ENCODE measurements at places on chromosomes 4 and X.

DNA sequence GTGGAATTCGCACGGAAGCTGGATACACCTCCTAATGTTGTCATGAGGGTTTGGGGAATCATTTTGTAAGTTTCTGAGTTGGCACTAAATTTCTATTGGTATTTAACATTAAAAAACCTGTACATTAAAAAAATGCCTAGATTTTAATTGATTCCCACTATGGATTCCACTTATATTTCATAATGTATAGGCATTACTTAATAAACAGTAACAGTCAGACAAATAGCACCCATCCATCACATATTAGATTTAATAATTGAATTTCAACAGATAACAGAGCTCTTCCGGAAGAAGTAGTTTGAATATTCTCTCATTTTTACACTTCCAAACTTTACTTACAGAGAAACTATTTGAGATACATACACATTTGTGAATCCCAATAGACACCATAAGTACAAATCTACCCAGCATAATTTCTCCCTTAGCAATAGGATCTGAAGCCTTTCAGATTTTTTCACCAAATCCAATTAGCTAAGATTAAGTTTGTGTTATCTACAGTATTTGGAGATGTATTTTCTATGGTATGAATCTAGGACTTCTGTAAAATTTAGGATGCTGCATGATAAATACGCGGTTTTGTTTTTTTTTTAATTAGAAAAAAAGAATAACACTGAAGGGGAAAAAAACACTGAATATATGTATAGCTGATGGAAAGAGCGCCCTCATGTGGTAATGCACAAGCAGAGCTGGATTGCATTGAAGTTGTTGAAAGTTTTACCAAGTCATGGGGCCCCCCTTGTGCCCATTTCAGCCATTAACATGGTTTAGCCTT is 12.2 kb upstream of the ODAM start:
- peak; percentile 80 for DNase-seq

DNA sequence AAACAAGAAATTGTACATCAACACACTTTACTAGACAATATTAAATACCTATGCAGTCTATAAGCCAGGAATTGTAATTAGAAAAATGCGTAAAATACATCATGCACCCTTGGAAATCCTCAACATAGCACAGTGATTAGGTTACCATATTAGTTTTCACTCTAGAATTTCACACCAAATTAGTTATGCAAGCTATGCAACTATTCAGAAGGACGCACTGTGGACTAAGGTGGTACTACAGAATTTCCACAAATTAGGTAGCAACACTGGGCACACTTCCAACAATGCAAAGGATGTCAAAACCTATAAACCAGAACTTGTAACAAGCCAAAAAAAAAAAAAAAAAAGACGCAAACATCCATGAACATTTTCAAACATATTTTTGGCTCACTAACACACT is 71.1 kb upstream of the ZCCHC13 start:
- peak; percentile 51 for DNase-seq

DNA sequence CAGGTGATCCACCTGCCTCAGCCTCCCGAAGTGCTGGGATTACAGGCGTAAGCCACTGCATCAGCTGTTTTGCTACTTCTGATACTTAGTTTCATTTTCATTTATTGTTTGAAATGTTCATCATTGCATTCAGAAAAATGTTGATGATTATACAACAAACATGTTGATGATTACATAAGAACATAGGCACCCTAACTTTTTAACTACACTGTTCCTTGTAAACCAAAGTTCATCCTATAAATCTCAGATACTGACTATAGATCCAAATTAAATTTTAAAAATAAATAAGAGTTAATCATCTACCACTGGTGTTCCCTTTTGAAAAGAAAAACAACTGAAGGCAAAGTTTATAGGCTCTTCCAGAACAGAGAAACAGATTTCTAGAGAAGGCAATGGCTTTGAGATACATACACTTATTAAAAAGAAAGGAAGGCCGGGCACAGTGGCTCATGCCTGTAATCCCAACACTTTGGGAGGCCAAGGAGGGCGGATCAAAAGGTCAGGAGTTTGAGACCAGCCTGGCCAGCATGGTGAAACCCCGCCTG is 23.4 kb downstream of the TRIM75 start:
- DNase-seq = no peak

DNA sequence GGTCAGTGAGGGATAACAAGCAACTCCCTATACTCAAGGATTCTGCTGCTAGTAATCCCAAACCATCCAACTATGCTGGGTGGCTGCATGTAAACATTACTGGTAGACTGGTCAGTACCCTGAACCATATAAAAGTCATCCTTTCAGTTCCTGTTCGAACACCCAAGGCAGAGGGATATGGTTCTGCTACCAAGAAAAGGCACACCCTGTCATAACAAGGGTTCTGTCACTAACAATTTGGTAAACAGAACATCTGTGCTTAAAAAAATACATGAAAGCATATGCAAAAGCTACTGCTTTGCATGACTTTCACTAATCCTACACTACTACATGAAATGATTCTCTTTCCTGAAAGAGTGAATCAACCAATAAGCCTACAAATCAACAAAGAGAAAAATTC is 76.8 kb upstream of the MCF2 start:
- no peak for DNase-seq

DNA sequence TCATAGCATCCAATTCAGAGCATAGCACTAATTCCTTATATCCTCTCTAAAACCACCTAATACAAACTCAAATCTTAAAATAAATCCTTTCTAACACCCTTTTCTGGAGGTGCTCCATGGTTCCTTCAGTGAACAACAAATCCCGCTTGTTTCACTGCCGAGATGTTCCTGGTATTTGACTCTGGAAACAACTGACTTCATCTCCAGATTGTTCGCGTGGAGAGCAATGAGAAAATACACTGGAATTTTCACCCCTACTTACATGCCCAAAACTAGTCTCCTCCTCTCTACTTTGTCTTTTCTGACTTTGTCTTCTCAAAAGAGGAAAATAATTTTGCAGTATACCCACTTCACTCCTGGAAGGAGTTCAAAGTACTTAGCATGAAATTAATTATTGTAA is 129.0 kb downstream of the PLS3 start:
- no peak for DNase-seq

- peak; percentile 51 for DNase-seq
These were observed at the start of gene SH3TC1 for GRCh38 chr4:8198906-8199593. SH3TC1 (plus strand) TSS chr4:8199290; CDS start chr4:8205195, 5,905 bp downstream.

DNA sequence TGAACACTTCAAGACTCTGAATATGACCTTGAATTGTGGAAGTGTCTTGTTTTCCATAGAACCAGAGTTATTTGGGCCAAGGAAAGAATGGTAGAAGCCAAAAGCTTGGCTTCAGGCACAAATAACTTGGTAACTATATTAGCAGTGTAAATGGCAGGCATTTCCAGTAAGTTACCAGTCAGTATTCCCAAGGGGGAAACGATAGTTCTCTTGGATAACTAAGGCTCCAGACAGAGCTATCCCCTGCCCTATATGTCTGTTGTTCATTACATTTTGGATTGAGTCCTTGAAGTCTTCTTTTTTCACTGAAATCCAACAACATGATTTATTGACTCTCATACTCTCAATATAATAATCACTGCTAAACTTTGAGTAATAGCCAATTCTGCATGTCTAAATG is 364.1 kb downstream of the MAGEB5 start:
- no peak for DNase-seq

- no peak for DNase-seq
These were observed 1.9 kb downstream of the GRK4 start for GRCh38 chr4:2965262-2965661.

DNA sequence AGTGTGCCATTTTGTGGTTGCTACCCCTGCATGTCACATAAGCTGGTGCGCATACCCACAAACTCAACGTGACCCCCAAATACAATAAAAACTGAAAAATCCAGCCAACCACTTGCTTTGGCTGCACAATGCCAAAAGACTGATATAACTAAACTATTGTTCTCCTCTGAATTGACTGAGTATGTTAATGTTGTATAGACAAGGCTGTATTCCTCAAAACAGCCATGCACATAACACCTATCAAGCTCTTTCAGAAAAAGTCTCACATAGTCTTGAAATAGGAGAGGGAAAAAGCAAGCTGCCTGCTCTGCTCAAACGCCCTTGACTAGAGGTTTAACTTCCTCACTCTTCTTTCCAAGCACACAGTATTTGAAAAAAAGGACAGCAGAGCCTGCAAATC is 126.4 kb upstream of the NOCT start:
- no peak for DNase-seq

DNA sequence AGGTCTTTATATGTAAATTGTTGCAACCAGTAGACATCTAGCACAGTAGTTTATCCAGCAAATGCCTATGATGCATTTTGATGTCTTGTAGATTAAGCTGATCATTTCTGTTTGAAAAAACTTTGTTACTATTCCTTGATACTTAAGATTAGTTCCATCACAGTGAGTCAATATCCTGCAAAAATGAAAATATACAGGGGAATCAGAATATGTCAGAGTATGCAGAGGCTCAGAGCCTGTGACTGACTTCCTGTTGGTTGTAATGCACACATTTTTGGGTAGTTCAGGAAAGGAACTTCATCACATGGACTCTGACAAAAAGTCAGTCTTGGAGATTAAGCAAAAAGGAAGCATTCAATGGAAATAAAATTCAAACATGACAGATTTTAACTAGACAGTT is 815.5 kb downstream of the FAT4 start:
- no peak for DNase-seq

DNA sequence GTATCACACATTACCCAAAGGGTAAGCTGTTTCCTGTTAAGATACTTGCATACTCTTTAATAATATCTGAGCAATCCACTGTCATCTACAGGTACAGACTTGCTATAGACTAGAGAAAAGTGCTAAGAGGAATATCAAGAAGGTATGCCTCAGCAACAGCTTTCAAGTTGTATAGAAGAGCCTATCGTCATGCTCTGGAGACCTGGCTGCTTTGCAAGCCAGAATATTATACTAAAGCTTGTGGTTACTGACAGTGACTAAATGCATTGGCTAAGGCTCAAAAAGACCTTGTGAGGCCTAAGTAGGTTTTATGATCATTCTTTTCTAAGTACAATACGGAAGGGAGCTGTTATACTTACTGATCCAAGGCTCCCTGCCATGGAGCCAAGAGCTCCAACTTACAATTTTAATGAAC is 11.3 kb downstream of the LAMP2 start:
- DNase-seq = peak; percentile 81

DNA sequence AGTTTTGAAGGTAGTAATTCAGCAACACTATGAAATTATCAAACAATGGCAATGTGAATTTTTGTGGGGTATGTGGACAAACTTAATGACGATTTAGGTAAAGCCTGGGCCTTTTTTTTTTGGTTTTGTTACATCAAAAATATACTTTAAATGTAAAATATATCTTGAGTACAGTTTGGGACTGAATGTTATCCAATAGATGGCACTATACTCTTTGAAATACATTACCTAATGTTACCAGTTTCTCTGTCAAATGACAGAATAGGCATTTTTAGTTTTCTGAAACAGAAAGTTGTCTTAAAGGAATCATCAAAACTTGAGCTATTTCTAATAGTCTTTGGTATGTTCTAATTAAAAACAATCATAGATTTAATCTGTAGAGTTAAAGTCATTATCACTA is 1651.9 kb downstream of the C4orf33 start:
- DNase-seq = peak; percentile 0

- DNase-seq = no peak
These were observed 295.9 kb upstream of the NRK start for GRCh38 chrX:105526431-105526830.

DNA sequence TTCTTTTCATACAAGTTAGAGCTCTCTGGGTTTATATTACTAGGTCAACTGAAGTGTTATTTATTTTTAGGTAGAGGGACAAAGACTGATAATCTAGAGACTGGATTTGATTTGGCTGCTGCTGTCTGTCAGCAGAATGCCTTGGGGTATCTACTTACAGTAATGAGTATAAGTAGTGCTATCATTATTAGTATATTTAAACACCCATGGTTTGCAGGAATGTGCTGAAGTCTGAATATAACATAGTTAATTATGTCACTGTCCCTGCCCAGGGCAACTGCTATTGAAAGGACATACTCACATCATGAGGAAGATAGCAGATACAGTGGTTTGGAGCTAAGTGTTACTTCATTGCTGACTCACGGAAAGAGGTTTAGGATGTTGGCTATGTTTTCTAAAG is 76.2 kb downstream of the PRRG1 start:
- peak; percentile 9 for DNase-seq

DNA sequence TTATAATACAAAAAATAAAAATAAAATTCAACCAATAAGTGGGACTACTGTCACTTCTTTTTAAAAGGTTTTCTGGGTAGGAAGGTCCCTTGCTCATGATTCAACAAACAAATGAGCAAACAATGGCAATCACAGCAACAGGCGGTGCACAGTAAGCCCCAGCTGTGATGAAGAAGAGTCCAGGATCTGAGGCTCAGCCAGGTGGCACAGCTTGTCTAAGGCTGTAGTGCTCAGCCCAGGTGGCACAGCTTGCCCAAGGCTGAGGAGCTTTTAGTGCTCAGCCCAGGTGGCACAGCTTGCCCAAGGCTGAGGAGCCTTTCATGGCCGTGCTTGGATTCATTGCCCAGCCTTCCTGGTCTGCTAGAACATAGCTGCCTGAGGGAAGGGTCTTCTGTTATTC is 75.0 kb downstream of the ZFYVE28 start:
- DNase-seq = no peak

DNA sequence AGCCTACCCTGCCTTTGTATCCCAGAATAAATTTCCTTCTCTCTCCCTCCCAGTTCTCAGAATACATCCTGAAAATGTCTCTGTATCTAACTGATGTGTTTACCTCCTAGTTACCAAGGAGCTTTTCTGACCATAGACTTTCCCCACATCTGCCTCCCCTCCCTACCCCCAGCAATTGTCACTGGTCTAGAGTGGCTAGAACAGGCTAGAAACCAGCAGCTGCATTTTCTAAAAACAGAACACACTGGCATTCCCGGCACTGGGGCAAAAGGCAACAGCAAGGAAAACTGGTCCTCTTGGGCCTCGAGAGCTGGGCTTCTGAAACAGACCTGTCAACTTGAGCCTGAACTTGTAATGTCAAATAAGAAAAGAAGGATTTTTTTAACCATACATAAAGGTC is 16.4 kb downstream of the TASL start:
- DNase-seq = peak; percentile 50

DNA sequence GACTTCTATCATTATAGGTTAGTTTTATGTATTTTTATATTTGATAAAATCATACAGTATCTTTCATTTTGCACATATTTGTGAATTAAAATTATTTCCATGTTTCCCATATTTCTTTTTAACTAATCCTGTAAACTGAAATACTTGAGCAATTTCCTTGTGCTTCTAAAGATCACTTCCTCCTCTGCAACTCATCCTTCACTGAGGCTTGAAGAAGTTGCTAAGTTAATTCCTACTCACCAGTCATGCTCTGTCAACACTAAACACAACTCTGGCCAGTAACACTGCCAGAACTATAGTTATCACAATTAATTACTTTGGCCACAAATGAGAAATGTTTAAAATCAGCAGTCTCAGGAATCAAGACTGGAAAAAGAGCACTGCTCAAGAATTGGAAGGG is 6.7 kb downstream of the SPATA4 start:
- no peak for DNase-seq

- DNase-seq = no peak
These were observed 25.2 kb upstream of the SMIM10L2A start for GRCh38 chrX:135396566-135396965.

DNA sequence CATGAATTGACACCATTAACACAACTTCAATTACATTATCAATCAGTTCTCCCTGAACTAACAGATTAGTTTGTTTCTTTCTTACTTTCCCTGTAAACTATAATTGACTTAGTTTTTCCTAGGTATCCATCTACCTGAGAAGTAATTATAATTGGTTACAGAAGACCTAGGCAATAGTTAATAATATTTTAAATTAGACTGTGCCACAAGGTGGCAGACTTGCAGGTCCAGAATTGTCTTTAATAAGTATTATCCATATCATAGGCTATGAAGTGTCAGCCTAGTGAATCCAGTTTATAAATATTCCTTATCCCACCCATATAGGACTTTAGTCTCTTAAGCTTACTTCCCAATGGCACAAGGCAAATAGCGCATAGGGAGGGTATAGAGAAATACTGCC is 48.9 kb upstream of the FAM47B start:
- DNase-seq = no peak
